ENCODE measurements at places on chromosomes 1 and 21.
A peak's percentile ranks its signal among the peaks of the same experiment; 100 is the strongest.

DNA sequence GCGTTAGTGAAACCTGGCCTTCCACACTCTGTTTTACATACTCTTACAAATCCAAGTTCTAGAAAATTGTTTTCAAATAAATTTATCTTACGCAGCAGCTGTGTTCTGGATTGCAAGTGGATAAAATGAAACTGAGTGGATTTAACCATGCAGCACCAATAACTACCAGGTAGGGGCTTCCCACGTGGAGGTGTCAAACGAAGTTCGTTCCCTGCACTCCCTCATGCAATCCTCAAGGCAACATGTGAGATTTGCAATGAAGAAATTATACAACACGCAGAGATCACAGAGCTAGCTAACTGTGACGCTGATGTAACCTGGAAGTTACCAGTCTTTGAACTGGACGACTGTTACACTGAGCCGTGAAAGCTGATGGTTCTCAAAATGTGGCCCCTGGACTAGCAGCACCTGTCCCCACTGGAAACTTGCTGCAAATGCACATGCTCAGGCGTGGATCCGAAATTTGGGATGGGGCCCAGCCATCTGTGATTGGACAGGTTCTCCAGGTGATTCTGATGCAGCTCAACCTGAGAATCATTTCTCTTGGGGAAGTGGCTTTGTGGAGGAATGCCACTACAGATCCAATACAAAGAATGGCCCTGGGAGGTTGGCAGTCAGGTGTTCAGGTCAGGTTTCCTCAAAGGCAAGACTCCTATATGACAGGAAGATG, 36.3 kb downstream of the RSPH1 start:
- DNase-seq = no peak

- no peak for DNase-seq
These were observed 122.4 kb upstream of the UBE2U start for GRCh38 chr1:64080941-64081562.

GRCh38 chr1:172040466-172040865, 199.2 kb downstream of the DNM3 start:
- no peak for DNase-seq

DNA sequence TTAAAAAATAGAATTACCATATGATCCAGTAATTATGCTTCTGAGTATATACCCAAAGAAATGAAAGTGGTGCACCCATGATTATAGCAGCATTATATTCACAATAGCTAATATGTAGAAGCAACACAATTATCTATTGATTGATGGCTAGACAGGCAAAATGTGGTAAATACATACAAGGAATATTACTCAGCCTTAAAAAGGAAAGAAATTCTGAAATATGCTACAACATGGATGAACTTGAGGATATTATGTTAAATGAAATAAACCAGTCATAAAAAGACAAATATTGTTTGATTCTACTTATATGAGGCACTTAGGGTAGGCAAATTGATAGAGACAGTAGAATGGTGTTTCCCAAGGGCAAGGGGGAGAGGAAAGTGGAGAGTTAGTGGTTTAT, 80.8 kb downstream of the MAP3K7CL start:
- no peak for DNase-seq

- DNase-seq = no peak
These were observed 12.5 kb downstream of the RHOC start for GRCh38 chr1:112694363-112694929.

GRCh38 chr1:233281711-233282581, 13.6 kb downstream of the PCNX2 start:
- DNase-seq = no peak

- DNase-seq = peak; percentile 8
These were observed 47.8 kb downstream of the UMODL1 start for GRCh38 chr21:42118901-42119300.

- DNase-seq = no peak
These were observed 4.9 kb downstream of the C1orf198 start for GRCh38 chr1:230863449-230863848.

DNA sequence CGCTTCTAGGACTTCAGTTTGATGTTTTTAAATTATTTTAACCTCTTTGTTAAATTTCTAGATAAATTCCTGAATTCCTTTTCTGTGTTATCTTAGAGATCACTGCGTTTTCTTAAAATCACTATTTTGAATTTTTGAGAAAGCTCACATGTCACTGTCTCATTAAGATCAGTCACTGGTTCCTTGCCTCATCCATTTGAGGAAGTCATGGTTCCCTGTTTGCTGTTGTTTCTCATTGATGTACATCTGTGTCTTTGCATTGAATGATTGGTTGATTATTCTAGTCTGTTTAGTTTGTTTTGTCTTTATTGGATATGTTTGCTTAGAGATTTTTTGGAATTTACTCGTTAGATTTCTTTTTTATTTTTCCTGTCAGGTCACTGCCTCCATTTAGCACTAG, 50.1 kb downstream of the CRP start:
- DNase-seq = no peak

- DNase-seq = no peak
These were observed 5.3 kb upstream of the RASAL2 start for GRCh38 chr1:178088651-178089050.

DNA sequence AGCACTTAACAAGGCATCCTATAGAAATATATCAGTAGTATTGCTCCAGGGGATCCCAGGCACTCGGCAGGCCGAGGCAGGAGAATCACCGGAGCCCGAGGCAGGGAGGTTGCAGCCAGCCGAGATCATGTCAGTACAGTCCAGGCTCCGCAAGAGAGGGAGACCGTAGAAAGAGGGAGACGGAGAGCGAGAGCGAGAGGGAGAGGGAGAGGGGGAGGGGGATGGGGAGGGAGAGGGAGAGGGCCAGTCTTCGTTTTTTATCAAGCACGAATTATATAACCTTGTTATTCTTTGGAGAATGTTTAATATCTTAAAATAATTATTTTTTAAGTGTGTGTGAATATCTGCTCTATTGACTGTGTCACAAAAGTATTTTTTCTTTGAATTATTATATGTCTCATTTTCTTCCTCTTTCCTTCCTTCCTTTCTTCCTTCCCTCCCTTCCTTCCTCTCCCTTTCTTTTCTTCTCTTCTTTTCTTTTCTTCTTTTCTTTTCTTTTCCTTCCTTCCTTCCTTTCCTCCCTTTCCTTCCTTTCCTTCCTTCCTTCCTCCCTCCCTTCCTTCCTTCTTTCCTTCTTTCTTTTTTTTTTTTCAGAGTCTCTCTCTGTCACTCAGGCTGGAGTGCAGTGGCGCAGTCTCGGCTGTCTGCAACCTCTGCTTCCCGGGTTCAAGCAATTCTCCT, 233.7 kb downstream of the SRGAP2C start:
- DNase-seq = peak; percentile 6

DNA sequence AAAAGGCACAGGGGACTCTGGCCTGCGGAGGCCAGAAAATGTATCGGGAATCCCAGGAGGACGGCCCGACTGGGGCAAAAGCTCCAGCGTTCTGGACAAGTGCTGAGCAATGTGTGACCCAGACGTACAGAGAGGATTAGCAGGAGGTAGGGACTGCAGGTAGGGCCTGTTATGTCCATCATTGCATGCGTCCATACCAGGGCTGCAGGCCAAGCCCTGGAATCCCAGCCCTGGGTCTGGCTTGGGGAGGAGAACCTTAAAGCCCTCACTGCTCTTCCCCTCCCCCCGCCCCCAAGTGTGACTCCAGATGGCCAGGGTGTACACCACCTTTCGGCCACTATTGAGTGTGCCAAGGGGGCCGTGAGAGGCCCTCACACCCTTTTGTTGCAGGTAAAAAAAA, 2.0 kb downstream of the RNF207 start:
- DNase-seq = no peak

DNA sequence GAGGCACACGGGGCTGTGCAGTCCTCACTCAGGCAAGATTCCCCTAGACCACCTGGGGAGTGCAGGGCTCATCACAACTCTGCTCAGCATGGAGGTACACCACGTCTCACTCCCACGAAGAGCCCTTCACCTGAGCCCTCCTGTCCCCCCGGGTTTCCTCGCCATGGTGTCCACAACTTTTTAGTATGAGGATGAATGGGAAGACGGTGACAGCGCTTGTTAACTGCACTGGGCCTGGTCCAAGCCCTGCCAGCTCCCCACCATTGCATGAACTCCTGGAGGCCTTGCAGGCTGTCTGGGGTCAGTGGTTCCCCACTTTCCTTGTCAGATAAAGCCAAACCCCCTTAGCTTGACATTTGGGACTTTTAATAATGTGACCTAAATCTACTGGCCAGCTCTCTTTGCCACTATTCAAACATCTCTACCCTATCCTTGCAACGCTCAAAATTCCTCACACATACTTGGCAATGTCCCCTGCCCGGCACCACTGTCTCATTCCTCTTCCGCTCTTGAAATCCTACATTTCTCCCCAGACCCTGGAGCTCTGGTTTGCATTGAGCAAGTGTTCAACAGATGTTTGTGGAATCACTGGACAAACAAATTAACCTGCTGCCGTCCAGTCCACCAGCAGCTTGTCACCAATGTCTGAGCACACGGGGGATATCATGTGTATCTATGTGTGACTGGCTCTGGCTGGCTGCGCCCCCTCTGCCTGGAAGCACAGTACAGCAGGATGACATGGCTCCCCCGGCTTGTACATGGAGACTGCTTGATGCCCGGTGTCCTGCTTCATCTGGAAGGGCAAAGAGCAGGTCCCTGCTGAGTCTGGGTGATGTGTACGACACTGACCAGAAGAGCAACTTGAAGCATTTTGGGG, 11.2 kb downstream of the TMEM9 start:
- DNase-seq = no peak

DNA sequence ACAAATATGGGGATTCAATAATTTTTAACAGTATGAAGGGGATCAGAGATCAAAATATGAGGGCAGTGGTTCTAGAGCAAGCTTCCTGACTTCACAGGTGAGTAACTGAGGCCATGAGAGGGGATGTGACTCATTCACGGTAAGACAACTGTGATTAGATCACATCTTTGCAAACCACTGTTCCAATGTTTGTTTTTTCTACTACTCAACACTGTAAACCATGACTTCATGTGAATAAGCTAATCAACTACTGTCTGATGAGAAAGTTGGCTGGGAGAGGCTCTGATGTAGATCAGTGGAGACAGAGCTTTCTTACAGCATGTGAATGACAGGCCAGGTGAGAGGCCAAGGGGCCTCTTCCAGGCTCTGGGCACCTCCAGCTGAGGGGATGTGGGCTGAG, 84.7 kb downstream of the BRINP2 start:
- DNase-seq = peak; percentile 77

GRCh38 chr1:167090314-167090942, at the start of gene GPA33:
GPA33 (minus strand) TSS chr1:167090377; CDS start chr1:167090287, 90 bp downstream.
- DNase-seq = peak; percentile 35

DNA sequence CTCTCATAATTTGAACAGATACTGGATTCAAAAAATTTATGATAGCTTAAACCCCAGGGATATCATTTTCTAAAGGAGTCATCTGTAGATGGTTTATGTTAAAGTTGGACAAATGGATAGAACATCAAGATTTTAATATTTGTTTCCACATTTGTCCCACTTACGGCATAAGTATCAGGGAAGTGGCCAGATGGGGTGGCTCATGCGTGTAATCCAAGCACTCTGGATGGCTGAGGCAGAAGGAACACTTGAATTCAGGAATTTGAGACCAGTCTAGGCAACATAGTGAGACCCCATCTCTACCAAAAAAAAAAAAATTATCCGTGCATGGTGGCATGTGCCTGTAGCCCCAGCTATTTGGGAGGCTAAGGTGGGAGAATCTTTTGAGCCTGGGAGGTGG, 229.1 kb downstream of the GPR52 start:
- DNase-seq = no peak

GRCh38 chr21:32653326-32653901, 41.2 kb upstream of the CFAP298 start:
- DNase-seq = no peak

DNA sequence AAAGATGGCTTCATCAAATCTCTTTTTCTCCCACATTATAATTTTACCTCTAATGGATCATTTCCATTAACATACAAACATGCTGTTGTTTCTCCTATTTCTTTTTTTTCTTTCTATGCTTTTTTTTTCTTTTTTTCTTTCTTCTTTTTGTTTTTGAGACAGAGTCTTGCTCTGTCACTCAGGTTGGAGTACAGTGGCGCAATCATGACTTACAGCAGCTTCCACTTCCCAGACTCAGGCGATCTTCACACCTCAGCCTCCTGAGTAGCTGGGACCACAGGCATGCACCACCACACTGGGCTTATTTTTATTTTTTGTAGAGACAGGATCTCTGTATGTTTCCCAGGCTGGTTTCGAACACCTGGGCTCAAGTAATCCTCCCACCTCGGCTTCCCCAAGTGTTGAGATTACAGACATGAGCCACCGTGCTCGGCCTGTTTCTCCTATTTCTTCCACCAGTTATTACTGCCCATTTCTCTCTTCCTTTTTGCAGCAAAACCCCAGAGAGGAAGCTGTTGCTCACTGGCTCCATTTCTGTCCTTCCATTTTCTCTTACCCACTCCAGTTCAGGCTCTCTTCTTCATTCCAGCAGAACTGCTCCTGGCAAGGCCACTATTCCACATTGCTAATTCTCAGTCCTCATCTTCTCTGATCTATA, 32.1 kb upstream of the OPRD1 start:
- no peak for DNase-seq

DNA sequence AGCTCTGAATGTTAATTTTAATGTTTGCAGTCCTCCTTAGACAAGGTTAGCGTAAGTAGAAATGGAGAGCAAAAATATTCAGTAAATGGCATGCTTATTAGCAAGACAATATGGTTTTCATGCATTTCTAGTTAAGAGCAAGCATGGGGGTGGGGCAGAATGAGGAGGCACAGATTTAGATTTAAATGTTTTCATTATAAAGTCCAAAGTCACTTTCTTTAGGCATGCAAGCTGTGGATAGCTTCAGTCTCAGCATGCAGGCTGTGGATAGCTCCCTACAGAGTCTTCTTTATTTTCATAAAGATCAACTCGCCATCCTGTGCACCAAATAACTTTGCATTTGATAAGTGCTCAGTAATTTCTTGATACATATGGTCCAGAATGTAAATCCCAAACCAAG, 1294.5 kb upstream of the ADGRL2 start:
- DNase-seq = no peak

- DNase-seq = no peak
These were observed 267.2 kb downstream of the ZNF648 start for GRCh38 chr1:181794332-181794731.

DNA sequence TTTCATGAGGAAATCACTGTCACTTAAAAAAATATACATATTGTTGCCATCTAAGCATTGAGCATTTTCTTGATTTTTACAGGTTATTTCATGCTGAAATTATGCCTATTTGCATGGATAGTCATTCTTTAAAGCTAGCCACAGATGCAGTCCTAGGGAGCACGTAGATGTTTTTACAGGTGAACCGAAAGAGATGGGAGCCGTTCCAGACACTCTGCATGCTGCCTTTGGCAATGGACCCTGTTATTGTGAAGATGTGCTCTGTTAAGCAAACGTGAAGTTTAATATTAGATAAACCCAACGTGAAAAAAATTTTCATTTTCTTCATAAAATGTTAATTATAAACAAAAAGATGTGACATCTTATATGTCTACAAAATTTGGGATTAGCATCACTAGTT, 7.1 kb downstream of the PROX1 start:
- no peak for DNase-seq

GRCh38 chr21:19244502-19245187, 841.1 kb upstream of the TMPRSS15 start:
- DNase-seq = no peak

All from DMS153 (cell line).